ENCODE measurements at places on chromosomes 5 and 9.

DNA sequence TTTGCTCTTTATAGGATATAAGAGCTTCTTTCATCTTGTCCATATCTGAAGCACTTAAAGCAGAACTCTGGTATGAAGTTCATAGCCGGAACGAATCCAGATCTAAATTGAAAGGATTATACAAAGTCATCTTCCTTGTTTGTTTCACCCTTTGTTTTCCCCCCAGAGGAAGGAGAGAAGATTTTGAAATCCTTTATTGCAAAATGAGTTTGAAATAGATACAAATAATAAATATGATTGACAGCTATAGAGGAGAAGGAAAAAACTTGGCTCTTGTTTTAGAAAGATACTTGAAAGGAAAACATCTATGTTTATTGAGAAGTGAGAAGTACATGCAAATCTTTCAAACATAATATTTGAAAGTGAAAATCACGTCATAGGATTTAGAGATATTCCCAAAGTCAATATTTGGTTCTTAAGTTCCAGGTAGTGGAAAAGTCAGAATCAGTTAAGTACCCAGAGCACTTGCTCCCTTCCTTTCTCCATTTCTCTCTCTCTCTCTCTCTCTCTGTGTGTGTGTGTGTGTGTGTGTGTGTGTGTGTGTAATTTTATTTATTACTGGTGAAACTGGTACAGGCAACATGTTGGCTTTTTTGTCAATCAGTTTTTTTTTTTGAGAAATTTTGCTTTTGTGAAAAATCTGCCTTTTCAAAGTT is 27.2 kb downstream of the PAM start:
- no peak for DNase-seq

DNA sequence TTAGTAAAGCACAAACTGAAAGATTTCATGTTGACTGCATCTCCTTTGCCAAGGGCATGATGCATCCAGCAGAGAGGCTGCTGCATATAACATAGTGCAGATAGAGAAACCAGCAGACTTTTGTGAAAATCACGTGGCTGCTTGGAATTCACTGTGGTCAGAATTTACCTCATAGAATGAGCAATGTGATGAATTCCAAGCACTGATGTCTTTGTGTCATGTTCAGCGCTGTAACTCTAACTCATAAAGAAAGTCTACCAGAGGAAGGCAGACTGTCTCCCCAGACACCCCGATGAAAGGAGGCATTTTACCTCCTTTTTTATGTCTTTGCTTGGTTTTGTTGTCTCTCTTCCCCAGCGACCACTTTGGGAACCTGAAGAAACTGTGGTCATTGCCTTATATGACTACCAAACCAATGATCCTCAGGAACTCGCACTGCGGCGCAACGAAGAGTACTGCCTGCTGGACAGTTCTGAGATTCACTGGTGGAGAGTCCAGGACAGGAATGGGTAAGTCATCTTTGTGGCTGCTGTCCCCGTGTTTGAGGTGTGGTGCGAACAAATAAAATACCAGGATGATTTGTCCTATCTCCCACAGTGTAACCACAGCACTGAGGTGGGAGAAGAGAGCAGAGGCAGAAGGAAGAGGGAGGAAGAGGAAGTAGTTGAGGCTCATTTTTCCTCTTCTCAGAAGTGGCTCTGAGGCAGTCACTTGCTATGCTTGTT is 42.0 kb downstream of the ITK start:
- peak; percentile 52 for DNase-seq

- DNase-seq: no peak
These were observed 547.0 kb upstream of the COX7C start for GRCh38 chr5:86070719-86071118.

GRCh38 chr5:162360373-162360931 is 292.9 kb downstream of the GABRG2 start:
- no peak for DNase-seq

DNA sequence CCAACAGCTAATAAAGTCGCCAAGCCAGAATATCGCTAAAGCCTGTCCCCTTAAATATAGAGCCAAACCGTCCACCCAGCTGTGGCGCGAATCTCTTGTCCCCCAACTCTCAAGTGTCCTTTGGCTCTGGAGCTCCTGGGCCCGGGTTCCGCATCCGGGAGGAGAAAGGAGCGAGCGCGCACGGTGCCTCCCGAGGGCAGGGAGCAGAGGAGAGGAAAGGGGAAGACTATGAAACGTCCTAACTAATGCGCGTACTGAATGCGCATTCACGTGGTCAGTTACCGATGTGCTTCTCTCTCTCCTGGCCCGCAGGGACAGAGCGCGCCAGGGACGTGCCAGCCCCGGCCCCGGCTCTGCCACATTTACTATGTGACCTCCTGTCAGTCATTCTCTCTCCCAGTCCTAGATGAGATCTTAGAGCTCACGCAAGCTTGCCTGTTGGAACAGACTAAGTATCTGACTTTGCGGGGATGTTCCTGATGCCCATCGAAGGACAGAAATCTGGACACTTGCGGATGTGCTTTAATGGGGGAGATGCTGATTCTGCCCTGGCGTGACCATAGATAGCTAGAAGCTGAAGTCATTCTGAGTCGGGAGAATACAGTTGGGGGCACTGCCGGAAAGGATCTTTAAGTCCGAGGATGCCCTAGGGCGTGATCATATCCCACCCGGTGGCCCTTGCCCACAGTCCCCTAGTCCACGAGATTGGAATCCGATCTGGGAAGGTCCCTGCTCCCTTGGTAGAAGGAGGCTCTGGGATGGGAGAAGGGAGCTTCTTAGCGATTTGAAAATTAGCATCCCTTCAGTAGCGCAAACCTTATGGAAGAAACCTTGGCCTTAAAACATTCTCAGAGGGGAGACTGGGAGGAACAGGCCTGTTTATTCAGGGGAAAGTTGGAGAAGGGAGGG is 5.7 kb upstream of the EBF1 start:
- no peak for DNase-seq

DNA sequence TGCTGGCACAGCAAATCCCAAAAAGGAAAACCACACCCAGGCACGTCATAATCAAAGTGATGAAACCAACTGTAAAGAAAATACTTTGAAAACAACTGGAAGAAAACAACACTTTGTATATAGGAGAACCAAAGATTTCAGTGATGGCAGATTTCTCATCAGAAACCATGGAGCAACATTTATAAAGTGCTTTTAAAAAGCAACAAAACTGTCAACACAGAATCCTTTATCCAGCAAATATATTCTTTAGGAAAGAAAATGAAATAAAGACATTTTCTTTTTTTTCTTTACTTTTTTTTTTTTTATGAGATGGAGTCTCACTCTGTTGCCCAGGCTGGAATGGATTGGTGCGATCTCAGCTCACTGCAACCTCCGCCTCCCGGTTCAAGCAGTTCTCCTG is 5.3 kb upstream of the FAM151B start:
- no peak for DNase-seq

GRCh38 chr9:37229455-37229854 is 109.1 kb downstream of the ZCCHC7 start:
- DNase-seq: no peak

DNA sequence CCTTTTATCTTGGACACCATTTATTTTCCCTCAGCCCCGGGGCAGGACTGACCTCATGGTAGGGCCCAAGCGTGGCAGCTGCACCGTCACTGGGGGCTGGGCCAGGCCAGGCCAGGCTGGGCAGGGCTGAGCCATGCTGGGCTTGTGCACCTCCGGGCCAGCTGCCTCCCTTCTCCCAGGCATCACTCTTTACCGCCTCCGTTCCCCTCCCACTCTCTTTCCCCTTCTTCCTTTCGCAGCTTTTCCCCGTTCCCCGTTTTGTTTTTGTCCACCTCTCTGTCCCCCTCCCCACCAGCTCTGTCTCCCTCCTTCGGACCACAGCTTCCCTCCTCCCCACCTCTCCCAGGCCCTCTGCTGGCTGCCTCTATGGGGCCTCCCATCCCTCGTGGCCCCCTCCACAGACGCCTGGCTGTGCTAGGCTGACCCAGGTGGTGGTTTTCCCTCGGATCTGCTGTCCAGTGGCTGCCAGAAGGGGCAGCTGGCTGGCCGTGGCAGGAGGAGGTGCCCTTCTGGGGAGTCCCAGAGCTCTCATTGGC is 17.9 kb downstream of the FGF18 start:
- DNase-seq: no peak

DNA sequence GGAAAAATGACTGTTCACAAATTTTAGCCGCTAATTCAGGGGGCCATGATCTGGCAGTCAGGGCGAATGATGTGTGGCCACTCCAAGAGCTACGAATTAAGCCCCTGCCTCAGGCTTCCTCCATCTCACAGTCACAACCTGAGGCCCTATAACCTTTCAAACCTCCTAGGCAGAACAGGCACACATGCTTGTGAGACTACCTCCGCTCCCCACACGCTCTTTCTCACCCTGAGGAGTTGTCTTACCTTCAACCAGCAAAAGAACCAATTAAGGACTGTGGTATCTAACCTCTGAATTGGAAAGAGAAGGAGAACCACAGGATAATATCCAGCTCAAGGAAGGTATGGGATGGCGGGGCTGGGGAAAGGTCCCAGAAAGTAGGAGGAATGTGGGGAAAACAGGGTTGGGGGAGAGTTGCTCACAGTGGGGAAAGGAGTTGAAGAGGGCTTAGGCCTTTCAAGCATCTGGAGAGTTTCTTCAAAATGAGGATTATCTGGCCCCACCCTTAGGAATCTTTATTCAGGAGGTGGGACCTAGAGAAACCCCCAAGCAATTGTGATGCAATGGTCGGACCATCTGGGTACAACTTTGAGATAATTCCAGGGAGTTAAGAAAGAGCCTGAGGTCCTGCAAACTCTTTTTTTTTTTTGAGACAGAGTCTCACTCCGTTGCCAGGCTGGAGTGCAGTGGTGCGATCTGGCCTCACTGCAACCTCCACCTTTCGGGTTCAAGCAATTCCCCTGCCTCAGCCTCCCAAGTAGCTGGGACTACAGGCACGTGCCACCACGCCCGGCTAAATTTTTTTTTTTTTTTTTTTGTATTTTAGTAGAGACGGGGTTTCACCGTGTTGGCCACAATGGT is 5.5 kb downstream of the PCDH1 start:
- no peak for DNase-seq

GRCh38 chr9:112010537-112010936 is 113.9 kb downstream of the UGCG start:
- DNase-seq: no peak

GRCh38 chr5:111782216-111782615 is 25.2 kb upstream of the NREP start:
- DNase-seq: no peak

DNA sequence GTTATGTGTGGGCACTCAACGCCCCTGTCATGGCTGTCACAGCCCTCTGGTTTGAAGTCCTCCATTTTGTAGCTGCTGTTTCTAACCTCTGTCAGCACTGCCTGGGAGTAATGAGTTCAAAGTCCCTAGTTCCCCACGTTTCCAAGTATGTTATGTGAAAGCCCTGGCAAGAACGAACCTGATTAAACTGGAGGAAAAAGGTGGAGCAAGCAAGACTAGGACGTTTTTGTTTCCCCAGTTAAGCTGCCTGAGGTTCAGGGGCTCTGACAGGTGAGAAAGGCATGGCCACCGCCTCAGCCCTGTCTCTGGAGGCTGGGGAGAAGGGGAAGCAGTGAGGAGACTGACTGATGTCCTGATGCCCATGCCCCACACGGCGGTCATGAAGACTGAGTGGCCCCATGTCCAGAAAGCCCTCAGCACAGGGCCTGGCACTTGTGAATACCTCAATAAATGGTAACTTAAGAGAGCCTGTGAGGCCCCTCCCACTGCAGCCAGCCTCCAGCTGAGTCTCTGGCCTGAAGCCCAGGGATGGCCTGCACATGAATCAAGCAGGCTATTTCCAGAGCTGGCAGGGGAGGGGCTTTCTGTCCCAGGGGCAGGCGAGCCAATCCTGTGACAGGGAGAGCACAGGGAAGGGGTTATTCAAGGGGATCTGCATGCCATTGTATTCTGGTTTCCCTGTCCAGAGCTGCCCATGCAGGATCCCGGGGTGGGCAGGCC is 61.8 kb downstream of the PFDN1 start:
- DNase-seq: no peak

GRCh38 chr9:113309204-113309813 is 6.1 kb upstream of the RNF183 start:
- DNase-seq: no peak

DNA sequence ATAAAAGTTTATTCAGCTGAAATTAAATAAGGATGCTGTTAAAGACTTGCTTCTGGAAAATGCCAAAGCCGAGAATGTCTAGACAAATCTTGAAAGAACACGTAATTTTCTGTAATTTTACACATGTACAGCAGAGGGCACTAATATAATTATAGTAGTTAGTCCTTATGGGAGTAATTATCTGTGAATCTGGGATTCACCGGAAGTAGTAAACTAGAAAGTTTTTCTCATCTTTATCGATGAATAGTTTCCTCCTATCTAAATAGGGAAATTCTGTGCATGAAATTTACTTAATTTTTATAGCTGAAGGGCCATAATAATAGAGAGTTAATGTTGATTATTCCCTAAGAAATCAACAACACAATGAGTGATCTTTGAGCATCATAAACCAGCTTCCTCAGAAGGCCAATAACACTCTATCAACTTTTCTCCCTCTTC is 18.4 kb upstream of the CNTLN start:
- DNase-seq: no peak

DNA sequence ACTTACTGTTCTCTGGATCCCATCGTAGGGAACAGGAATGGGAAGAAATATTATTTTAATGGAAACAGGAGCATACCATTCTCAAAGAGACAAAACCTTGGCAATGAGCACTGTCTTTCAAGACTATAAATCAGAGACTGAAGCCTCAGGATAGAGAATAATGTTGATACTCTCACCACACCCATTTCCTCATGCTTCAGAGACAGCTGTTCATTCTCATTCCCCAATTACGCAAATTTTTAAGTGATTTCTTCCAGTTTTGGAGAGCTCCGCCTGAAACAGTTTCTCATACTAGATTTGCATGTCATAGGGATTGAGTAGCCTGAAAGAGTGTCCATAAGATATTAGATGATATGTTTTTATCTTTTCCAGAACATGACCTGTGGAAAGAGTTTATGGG is 290.5 kb upstream of the RASA1 start:
- no peak for DNase-seq

DNA sequence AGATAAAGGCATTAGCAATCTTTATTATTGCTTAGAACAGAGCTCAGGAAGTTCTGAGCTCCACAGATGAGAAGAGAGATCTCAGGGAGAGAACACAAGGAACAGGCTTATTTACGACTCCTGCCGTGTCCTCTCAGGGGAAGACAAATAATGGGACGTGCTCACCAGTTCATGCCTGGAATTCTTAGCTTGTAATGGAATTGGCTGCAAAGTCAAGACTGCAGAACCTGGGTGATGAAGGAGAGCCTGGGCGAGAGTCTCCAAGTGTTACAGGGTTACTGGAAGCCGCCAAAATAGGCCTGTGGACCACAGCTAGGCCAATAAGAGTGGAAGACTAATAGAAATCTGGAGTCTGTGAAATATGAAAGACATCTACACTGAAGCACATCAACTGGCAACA is 174.5 kb upstream of the ADAMTSL1 start:
- DNase-seq: no peak

Measured in stimulated activated CD4-positive, alpha-beta T cell treated with anti-CD3 and anti-CD28 coated beads, Interleukin-4, amount 100 ng/mL, for 1 hour (primary cell).